Stimulated activated CD4-positive, alpha-beta T cell treated with anti-CD3 and anti-CD28 coated beads, TNF-alpha, amount 100 ng/mL, for 1 hour (primary cell): ENCODE measurements at places on chromosomes 3 and 15.

GRCh38 chr3:142746646-142747045 lies 22.8 kb downstream of the TRPC1 start:
- no peak for DNase-seq

DNA sequence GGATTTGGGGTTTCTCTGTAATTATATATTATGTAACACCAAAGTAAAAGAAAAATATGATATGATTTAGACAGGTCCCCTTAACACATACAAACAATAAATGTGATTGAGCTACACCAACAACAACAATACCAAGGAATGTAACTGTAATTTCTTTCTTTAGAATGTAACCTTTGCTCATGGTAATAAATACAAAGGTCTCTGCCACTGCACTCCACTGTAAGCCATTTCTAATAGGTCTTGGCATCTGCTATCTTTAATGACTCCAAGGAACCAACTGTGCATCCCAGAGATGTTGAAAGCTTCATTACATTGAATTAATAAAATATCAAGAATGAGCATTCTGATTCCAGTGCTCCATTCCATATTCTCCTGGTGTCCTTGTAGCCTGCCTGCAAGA lies 88.8 kb downstream of the PDZRN3 start:
- no peak for DNase-seq

GRCh38 chr3:76134166-76134565 lies 348.8 kb upstream of the ZNF717 start:
- DNase-seq = no peak

DNA sequence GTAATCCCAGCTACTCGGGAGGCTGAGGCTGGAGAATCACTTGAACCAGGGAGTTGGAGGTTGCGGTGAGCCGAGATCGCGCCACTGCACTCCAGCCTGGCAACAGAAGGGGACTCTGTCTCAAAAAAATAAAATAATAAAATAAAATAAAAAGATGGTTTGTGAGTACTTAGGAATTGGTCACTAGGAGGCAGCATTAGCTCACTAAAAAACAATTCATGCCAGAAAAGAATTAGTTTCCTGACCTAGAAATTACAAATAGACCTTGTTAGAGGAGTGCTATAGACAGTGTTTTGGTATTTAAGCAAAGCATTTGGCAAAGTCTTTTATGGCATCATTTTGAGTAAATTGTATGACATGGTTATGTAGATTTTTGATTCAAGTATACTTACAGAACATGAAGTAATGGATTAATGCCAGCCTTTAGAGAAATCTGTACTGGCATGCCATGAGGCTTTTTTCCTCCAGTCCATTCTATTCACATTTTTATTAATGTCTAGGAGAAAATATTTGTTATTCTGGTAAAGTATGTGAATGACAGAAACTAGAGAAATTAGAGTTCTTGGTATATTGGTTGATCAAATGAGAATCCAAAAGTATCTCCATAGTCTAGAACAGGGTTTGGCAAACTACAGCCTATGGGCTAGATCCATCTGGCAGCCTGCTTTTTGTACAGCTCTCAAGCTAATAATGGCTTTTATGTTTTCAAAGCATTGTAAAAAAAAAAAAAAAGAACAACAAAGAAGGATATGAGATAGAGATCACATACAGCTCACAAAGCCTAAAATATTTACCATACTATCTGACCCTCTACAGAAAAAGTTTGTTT lies 81.6 kb downstream of the LRRC49 start:
- DNase-seq = no peak

GRCh38 chr3:127723011-127723567 lies 50.3 kb downstream of the ABTB1 start:
- DNase-seq = no peak

DNA sequence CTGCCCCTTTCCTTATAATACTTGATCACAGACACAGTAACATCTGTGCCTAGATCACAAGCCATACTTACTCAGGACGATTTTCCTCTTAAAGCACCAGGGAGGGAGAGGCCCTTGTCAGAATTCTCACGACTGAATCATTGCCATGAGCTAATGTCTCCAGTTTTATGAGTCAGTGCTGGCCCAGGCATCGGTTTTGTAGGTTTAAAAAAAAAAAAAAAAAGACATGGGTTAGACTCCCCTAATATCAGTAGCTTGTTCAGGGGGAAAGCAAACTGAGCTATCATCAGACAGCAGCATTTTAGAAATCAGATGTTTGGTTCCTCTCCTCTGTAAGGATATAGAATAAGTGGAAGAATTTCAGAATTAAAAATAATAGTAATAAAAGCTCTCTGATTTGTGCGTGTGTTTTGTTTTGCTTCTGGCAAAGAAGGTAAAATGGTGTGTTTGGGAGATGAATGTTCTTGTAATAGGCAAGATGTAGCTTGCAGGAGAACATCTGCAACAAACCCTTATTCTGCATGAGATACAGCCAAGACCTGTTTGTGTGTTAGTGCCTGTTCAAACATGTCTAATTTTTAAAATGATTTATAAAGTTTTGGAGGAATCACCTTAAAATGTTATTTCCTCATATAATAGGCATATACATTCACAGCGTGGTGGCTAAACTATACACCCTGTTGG lies 193.6 kb downstream of the TP63 start:
- no peak for DNase-seq

GRCh38 chr15:23913081-23913480 lies 226.0 kb upstream of the NDN start:
- DNase-seq = no peak

DNA sequence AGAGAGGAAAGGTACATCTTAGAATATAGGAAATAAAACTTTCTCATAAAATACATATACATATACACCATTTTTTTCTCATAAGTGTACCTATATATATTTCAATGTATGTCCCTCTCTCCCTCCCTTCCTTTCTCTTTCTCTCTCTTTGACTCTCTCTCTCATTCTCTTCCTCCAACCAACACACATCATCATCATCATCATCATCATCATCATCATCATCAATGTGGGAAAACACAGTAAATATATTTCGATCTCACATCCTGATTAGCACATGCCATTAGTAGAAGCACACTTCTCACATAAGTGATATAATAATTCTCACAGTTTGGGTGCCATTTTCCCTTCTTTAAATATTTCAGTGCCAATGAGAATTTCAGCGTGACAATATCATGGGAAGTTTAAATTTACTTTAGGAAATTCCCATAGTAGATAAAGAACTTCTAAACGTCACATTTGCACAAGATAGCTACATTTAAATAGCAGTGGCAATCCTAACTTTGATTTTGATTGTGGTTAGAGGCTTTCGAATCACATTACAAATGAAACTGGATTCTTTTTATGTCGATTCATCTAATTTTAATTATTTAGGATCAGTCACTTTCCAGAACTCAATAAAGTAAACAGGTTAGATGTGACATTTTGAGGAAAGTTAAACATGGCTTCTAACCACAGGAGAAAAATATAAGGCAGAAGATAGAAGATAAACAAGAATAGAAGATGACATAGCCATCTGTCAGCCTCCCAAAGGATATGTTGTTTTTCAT lies 33.0 kb upstream of the ACTC1 start:
- DNase-seq = no peak

GRCh38 chr3:114973536-114973935 lies 173.6 kb downstream of the ZBTB20 start:
- DNase-seq = no peak

GRCh38 chr3:137008131-137008530 lies 50.3 kb downstream of the IL20RB start:
- DNase-seq = no peak

- DNase-seq = no peak
Observed at GRCh38 chr3:105611304-105612192, 244.8 kb downstream of the ALCAM start.

GRCh38 chr15:77702211-77702957 lies 69.7 kb upstream of the LINGO1 start:
- DNase-seq = no peak

DNA sequence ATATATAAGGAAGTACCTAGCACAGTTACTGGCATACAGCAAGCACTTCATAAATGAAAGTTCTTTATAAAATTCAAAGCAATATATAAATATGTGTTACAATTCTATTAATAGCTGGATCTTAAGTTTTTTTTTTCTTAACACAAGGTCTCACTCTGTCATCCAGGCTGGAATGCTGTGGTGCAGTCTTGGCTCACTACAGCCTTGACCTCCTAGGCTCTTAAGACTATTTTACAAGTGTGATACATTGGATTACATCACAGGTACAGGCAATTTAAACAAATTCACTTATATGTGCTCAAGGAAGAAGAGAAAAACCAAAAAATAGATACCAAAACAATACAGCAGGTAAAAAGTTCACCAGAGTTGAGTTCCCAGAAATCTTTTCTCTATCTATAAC lies 60.6 kb downstream of the ZNF280D start:
- DNase-seq = no peak

- no peak for DNase-seq
Observed at GRCh38 chr15:71683411-71684274, 126.7 kb upstream of the NR2E3 start.

- no peak for DNase-seq
Observed at GRCh38 chr15:91469632-91470567, 369.8 kb downstream of the SV2B start.

DNA sequence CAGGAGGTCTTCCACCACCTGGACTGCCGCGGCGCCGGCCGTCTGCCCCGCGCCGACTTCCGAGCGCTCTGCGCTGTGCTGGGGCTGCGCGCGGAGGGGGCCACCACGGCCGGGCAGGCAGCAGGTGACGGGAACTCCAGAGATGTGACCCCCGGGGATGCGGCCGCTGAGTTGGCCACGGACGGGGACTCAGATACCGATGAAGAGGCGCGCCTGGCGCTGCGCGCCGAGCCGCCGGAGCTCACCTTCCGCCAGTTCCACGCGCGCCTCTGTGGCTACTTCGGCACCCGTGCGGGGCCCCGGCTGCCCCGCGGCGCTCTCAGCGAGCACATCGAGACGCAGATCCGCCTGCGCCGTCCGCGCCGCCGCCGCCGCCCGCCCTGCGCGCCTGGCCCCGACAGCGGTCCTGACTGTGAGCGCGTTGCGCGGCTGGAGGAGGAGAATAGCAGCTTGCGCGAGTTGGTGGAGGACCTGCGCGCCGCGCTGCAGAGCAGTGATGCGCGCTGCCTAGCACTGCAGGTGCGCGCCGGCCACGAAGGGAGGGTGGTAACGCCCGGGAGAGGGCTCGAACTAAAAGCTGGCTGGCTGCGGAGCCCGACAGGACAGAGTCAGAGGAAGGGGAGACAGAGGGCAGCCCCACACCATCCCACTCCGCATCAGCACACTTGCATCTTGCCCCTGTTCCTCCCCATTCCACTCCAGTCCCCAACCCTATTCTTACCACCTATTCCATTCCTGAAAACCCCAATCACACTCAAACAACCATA lies 885 bp downstream of the EFCC1 start:
- no peak for DNase-seq

GRCh38 chr15:51647128-51647562 lies 24.6 kb upstream of the DMXL2 start:
- DNase-seq = no peak

DNA sequence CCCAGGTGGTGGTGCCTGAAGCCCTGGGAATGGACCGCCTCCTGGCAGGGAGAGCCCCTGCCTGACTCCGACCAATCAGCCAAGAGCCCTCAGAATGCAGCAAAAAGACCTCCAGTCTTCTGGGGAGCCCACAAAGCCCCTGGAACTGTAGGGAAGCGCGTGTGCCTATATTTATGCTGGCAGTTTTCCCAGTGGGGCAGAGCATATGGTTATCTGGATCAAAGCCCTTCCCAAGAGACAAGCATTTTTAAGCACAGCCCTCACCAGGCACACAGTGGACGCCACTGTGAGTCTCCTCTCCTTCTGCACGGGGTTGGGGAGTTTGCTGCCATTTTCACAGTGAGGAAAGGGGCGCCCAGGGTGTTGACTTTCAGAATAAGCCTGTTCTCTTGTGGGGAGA lies 80.9 kb upstream of the RPL32 start:
- DNase-seq = no peak

DNA sequence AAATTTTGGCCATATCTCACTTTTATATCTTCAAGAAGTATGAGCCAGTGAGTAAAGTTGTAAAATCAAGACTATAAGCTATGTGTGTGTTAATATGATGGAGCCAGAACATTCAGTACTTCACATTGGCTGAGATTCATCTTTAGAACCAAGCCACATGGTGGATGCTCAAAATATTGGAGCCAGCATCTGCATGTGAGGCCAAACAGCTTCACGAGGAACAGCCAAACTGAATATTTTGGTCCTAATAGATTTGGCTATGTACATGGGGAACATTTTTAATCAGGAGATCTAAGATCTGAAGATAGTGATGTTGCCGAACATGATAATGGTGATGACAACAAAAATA lies 1089.8 kb downstream of the TUSC7 start:
- no peak for DNase-seq

DNA sequence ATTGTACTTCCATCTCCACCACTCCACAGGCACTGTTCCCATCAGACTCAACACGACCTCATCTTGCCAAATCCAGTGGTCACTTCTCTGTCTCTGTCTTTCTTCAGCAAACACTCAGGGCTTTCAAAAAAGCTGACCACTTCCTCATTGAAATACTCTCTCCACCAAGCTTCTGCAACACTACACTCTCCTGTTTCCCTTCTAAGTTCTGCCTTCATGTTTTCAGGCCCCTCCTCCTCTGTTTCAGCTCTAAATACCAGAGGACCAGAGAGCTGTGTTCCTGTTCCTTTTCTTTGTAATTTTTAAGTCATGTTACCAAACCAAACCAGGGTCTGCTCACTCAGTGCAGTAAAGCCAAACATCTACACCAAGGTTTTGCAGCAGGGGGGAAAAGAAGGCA lies 33.8 kb upstream of the ACP3 start:
- DNase-seq = no peak

GRCh38 chr15:74826364-74826819 lies at the start of gene CPLX3:
CPLX3 (plus strand) TSS chr15:74826627; CDS start chr15:74826704, 77 bp downstream.
- no peak for DNase-seq

DNA sequence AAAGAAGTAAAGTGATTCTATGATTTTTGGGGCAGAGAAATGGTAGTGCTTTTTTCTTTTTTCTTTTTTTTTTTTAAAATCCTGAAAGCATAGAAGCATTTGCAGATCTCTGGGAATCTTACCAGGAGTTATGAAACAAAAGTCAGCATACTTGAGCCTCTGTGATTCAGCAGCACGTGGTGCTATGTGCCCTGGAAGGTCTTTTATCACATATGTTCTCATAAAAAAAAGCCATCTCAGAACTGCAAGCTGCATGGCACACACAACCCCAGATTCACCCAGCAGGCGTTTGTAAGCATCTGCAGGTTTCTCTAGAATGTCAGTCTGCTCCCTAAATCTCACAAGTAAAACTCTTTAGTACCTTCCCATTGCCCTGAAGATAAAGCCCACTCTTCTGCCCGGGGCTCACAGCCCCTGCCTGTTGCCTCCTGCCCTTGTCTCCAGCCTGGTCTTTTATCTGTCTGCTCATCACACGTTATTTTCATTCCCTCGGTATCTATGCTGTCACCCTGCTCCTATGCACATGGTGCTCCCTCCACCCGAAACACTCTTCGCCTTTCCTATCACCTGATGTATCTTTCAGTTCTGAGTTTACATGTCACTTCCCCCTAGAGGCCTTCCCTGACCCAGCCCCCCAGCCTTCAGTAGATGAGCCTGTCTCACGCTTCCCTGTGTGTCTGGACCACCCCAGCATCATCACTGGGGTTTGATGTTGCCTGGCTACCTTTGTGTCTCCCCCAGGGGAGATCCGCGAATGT lies 72.4 kb downstream of the CHDH start:
- no peak for DNase-seq

GRCh38 chr3:54188176-54188791 lies 65.9 kb downstream of the CACNA2D3 start:
- no peak for DNase-seq
